ENCODE measurements at places on chromosomes 7 and 10.

DNA sequence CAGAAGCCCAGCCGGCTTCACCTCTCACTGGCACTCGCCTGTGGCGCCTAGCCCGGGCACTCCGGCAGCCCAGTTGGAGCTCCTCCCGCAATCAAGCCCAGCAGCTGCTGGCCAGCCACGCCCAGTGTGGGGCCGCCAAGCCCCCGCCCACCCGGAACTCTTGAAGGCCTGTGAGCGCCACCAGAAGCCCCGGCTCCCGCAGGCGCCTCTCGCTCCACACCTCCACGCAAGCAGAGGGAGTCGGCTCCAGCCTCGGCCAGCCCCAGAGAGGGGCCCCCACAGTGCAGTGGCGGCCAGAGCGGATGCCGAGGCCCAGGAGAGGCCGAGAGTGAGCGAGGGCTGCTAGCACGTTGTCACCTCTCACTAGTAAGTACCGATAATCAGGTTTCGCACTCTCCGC, 240.7 kb downstream of the TFEC start:
- DNase-seq, result no peak

GRCh38 chr10:130023454-130024230, 59.6 kb upstream of the EBF3 start:
- no peak for DNase-seq

DNA sequence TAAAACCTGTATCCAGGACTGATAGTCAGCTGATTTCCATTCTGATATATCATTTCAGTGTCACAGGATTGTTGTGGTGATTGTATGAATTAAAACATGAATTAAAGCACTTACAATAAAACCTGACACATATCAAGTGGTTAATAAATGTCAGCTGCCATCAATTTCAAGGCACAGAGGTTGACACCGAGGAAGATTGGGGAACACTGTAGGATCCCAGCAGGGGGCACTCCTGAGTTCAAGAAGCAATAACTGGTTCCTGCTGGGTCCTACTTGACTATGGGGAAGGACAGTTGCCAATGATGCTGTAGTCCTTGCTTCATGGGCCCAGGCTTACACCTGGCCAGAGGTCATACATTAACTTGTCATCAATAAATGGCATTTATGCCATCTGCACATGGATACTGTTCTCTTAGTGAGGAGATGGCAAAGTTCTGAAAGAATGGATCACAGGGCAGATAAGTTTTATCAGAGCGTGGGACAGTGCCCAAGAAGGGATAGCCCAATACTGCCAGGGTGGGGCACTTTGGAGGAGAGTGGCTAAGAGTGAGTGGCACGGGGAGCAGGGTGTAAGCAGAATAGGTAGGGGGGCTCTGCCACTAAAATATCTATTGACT, 24.1 kb downstream of the FZD1 start:
- peak; percentile 68 for DNase-seq

GRCh38 chr7:124702385-124702784, 63.2 kb downstream of the GPR37 start:
- DNase-seq, result no peak

- DNase-seq, result no peak
Observed at GRCh38 chr7:127437241-127437640, 44.7 kb upstream of the ZNF800 start.

DNA sequence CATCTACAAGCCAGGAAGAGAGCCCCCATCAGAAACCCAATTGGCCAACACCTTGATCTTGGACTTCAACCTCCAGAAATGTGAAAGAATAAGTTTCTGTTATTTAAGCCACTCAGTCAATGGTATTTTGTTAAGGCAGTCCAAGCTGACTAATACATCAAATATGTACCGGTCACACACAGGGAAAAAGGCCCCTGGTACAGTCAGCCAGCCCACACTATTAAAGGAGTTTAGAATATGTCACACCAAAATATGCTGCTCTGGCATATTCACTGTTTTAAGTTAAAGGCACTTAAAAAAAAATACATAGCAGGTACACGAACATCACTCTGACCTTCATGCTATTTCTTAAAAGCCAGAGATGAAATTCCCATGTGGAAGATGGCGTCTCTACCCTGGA, 15.2 kb upstream of the CDCA7L start:
- no peak for DNase-seq

- DNase-seq, result peak; percentile 84
Observed at GRCh38 chr7:3043544-3044371, at the start of gene CARD11. TSS of gene CARD11 (minus strand) at chr7:3043867. CDS start at chr7:2958506, 85,361 bp downstream.

- peak; percentile 61 for DNase-seq
Observed at GRCh38 chr7:80088705-80089104, 45.9 kb upstream of the GNAI1 start.

- DNase-seq, result peak; percentile 26
Observed at GRCh38 chr7:74405191-74405898, 48.4 kb upstream of the GTF2IRD1 start.

DNA sequence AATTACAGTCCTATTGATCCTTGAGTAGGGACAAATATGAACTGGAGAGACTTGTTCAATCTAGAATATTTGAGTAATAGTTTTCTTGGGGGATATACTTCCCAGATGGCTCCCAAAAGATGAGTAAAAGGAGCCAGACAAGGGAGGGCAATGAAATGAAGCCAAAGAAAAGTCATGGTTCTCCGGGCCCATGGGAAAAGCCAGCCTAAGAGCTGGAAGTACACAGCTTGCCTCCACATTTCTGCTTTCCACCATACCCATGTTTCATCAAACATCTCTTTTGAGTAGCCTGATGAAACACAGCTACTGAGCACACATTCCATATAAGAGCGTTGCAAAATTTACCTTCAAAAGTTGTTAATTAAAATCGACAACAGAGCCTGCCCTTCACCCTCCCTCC, 535.0 kb upstream of the FZD8 start:
- no peak for DNase-seq

DNA sequence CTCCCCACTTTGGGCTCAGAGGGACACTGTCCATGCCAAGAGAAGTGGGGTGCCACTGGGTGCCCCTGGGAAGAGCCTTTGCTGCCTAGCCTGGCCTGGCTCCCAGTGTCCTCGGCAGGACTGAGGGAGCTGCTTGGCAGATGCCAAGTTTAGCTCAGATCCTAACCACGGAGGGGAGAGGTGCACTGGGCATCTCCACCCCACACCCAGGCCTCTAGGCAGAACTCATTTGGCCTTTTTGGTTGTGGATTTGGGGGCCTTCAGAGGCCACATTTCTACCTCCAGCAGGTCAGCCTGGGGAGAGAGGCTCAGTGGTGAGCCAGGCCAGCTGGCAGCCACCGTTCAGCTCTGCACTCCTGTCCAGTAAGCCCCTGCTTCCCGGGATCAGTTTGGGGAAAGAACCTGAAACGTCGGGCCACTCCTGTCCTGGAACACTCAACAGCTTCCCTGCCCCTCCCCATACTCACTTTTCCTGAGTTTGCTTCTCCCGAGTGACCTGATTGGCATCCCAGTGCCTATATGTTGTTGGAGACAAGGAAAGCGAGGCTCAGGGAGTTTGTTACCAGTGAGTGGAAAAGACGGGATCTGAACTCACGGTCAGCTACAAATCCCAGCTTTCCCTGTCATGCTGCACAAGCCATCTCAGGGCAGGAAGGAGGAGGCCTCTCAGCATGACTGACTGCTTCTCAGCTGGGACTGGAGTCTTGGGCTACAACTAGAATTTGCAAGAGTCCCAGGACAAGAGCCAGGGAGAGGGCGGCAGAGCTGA, 11.2 kb upstream of the CXCL12 start:
- no peak for DNase-seq

DNA sequence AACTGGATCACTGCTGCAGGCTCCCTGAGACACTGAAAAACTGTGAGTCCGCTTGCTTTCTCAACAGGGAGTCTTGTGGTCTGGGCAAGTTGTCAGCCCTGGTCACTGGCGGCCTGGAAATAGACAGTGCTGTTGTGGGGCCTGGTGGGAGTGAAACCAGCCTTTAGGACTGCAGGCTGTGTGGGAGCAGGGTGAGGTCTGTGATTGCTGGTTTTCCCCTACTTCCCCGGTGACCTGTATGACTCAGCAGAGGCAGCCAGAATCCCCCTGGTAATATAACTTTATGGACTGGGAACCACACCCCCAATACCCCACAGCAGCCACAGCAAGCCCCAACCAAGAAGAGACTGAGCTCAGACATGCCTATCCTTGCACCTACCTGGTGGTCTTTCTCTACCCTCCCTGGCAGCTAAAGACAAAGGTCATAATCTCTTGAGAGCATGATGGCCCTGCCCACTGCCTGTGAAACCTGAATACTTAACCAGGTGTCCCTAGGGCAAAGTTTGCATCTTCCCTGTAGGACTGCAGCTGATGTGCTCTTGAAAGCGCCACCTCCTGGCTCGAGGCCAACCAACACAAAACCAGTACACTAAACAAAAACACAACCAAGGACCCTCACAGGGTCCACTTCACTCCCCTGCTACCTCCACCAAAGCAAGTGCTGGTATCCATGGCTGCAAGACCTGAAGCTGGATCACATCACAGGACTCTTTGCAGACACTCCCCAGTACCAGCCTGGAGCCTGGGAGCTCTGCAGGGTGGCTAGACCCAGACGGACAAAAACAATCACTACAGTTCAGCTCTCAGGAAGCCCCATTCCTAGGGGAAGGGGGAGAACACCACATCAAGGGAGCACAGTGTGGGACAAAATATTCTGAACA, 7.2 kb upstream of the ADAM22 start:
- DNase-seq, result peak; percentile 17

- no peak for DNase-seq
Observed at GRCh38 chr7:8343556-8343955, 81.6 kb upstream of the ICA1 start.

DNA sequence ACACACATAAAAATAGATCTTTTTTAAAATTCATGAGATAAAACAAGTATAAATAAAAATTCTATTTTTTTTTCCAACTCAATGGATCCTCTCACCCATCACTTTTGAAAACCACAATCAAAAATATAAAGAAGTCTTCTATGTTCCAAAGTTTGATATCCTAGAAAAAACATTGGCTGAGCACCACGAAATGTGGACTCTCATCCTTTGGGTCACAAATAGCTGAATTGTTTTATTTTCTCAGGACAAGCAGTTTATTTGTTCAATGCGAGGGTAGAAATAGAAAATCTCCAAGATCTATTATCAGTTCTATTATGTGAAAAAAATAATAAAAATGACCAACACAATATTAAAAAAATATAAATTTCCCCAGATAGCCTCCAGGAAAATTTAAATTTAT, 310.5 kb upstream of the DGKB start:
- no peak for DNase-seq

- no peak for DNase-seq
Observed at GRCh38 chr7:16347066-16347826, 74.1 kb downstream of the CRPPA start.

GRCh38 chr7:129676017-129676897, 64.7 kb downstream of the NRF1 start:
- peak; percentile 41 for DNase-seq

DNA sequence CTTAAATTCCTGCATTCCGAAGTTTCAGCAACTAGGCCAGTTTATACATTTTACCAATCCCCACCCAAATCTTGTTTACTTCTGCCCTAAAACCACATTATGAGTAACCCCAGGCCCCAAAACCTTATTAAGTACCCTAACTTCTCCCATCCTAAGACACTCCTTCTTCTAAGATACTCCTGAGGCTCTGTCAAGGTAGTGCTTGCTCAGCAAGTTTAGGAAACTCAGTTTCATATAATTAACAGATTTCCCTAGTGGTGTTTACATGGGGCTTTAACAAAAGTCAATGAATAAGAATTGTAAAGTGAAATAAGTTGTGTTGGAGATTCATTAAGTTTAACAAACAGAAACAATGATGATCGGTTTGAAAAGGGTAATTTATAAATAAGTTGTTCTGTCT, 77.8 kb downstream of the CPEB3 start:
- DNase-seq, result no peak

Measured in hematopoietic multipotent progenitor cell treated with erythropoietin and hydrocortisone succinate and interleukin-3 and kit ligand, for 4 days (in vitro differentiated cells).